Right renal pelvis (tissue), 4 donors: ENCODE measurements at places on chromosomes 13 and 19.

DNA sequence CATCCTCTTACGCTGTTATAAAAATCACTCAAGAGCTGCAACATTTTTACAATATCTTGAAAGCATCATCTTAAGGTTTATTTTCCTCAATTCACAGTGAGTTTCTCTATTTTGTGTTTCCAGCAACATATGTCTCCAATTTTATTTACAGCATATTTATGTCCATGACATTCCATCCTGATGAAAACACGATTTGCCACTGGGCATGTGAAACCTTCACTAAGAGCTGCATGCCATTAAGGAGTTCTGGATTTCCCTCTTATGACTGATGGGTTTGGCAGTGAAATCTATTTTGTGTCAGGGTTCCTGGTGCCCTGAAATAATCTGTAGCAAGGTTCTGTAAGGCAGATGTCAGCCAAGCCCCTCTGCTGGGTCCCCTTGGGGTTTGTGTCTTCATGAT, 527.6 kb upstream of the KLF12 start:
- DNase-seq, result no peak

DNA sequence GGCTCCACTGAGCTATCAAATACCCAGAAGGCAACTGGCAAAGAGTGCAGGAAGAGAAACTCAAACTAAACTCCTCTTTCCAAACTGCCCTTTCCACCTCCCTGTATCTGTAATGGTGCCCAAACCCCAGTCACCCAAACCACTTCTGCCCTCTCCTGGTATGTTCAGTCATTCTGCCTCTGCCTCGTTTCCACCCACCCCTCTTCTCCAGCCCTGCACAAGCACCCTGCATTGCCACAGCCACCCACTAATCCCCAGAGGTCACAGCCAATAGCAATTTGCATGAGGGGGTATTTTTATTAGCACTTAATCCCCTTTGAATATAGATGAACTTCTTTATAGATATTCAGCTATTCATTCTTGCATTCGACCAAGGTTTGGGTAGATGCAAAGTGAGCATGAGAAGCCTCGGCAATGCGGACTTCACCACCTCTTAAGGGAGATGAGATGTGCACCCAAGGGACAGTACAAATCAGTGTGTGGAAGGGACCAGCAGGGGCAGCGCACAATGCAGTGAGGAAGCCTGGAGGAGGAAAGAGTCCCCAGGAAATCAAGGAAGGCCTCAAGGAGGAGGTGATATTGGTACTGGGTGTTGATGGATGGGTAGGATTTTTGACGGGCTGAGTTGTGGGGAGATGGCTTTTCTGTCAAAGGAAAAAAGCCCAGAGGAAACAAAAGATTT, 12.4 kb downstream of the TMEM272 start:
- DNase-seq, result no peak

- no peak for DNase-seq
These were observed 66.5 kb downstream of the CCDC70 start for GRCh38 chr13:51928231-51928630.

- DNase-seq, result no peak
These were observed 23.3 kb downstream of the COMMD6 start for GRCh38 chr13:75514080-75514995.

- no peak for DNase-seq
These were observed 175.7 kb downstream of the KDM4B start for GRCh38 chr19:5144545-5145179.

DNA sequence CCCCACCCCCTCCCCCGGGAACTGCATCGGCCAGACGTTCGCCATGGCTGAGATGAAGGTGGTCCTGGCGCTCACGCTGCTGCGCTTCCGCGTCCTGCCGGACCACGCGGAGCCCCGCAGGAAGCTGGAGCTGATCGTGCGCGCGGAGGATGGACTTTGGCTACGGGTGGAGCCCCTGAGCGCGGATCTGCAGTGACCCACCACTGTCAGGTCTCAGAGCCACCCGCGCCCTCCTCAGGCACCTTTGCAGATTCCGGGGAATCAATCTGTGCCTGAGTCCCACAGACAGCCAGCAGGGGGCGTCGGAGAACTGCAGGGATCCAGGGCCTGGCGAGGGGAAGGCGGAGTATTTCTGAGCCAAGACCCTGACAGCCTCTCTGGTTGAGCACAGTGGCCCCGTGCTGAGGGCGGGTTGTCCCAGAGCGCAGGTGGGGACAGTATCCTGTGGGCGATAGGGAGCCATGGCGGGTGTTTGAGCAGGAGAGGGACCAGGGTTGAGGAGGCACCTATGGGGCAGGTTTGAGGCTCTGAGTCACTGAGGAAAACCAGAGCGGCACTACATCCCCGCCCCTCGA, 30.4 kb upstream of the CYP4F8 start:
- peak; percentile 68 for DNase-seq

DNA sequence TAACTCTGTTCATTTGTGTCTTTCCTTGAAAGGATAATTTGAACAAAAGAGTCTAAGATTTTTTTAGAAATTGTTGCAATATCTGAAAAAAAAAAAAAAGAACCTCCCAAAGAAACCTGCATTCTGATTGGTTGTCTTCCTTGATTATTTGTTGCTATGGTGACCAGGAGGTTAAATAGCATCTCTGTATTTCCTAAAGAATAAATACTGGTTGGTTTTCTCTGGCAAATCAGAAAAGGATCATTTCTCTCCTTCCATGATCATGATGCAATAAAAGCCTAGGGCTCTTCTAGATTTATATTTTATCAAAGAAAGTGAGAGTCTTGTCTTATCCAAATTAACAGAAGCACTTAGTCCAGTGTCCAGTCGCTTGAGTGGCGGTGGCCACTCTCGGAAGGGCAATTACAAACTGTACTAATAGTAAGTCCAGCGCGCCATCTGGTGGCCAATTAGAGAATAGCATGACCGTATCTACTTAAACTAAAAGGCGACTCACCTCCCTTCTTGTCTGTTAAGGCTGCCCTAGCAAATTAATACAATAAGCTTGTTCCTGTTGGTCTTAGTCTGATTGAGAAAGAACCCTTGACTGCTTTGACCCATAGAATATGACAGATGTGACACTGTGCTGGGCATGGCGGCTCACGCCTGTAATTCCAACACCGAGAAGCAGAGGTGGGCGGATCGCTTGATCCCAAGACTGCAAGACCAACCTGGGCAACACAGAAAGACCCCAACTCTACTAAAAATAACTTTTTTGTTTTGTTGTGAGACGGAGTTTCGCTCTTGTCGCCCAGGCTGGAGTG, 47.0 kb upstream of the PNMA8B start:
- peak; percentile 78 for DNase-seq

- DNase-seq, result no peak
These were observed 8.8 kb upstream of the CACNG6 start for GRCh38 chr19:53982611-53983010.

DNA sequence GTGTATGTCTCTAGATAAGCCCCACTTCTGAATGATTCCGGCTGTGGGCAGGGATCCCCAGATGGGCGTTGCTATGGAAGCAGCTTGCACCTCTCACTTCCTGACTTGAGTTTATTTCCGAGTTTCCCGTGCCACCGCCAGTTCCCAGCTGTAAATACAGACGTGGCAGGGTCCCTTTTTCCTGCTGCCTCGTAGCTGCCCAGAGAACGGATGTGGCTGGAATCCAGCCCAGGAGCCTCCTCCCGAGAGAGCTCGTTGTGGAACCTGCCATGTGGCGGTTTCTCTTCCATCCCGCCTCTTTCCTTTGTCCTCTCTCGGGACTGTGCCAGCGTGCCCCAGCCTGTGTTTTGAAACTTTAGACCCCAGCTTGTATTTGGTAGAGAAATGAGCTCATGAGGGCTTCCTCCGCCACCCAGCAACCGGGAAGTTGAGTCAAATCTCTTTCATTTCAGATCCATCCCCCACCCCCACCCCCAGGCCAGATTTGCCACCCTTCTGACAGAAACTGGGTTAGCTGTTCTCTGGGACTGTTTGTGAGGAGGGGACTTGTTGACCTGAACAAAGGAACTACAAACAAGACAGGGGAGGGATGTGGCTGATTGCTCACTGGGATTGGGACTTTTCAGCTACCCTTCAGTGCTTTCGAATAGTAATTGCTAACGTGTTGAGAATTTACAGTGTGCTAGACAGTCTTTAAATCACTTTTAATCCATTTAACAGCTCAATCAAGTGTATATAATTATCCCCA, 96.6 kb downstream of the SIPA1L3 start:
- DNase-seq, result peak; percentile 60

DNA sequence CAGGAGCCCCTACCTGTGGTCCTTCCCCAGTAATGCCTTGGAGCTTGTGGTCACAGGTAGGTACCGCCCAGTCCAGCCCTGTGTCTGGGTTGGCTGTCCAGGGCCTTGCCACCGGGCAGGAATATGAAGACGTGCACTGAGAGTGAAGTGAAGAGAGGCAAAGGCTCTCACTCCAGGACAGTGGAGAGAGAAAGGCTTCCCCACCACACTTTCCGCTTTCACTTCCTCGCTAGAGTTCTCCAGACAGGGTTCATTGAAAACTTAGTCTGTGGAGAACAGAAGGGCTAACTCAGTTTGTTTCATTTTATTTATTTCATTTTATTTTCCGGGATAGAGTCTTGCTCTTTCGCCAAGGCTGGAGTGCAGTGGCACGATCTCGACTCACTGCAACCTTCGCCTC, 14.2 kb downstream of the FCAR start:
- no peak for DNase-seq

- no peak for DNase-seq
These were observed 539 bp downstream of the ZNF554 start for GRCh38 chr19:2820112-2820702.

DNA sequence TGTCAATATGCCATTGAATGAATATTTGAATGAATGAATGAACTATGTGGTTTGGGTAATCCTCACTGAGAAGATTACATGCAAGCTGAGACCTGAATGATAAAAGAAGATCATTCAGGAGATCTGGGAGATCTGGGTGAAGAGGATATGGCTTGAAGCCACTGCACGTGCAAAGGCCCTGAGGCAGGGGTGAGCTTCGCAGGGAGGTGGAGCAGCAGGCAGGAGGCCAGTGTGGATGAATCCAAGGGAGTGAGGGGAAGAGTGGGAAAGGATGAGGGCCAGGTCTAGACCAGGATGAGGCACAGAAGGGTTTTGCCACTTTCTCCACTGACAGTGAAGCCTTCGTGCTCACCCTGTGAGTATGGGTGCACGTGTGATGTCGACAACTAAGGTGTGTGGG, 49.9 kb downstream of the ERICH4 start:
- no peak for DNase-seq

- no peak for DNase-seq
These were observed 5.3 kb upstream of the PTPRS start for GRCh38 chr19:5345895-5346386.

- DNase-seq, result no peak
These were observed 519 bp downstream of the ZNF551 start for GRCh38 chr19:57682226-57682766.

DNA sequence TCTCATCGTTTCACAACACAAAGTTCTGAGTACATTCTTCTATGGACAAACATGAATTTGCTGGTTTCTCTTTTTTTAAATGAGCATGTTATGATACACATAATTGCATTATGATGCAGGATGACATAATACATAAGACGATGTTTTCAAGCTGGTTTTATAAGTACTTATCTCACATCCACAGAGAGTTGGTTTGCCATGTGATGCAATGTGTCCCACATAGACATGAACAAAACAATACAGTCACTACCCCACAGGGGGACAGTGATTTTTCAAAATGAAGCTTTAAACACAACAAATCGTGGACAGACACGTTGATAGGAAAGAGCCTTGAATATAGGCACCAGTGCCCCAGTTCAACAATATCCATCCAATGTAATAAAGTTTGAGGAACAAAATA, 447.1 kb downstream of the KLF12 start:
- no peak for DNase-seq

- DNase-seq, result no peak
These were observed 24.2 kb upstream of the SLC46A3 start for GRCh38 chr13:28743020-28743419.

GRCh38 chr19:5125797-5126497, 157.0 kb downstream of the KDM4B start:
- DNase-seq, result no peak

- DNase-seq, result no peak
These were observed 65.8 kb downstream of the FREM2 start for GRCh38 chr13:38752686-38753085.

- DNase-seq, result no peak
These were observed 5.2 kb downstream of the MIER2 start for GRCh38 chr19:339262-339887.

GRCh38 chr19:38852231-38853044, 2.7 kb upstream of the HNRNPL start:
- no peak for DNase-seq

- no peak for DNase-seq
These were observed 70.8 kb upstream of the GPR12 start for GRCh38 chr13:26831336-26831908.

- no peak for DNase-seq
These were observed 5.3 kb upstream of the CSNK1G2 start for GRCh38 chr19:1935484-1936208.

GRCh38 chr13:30918662-30919405, 12.8 kb downstream of the MEDAG start:
- DNase-seq, result no peak

- no peak for DNase-seq
These were observed 1.6 kb upstream of the TIMM13 start for GRCh38 chr19:2428756-2429711.

DNA sequence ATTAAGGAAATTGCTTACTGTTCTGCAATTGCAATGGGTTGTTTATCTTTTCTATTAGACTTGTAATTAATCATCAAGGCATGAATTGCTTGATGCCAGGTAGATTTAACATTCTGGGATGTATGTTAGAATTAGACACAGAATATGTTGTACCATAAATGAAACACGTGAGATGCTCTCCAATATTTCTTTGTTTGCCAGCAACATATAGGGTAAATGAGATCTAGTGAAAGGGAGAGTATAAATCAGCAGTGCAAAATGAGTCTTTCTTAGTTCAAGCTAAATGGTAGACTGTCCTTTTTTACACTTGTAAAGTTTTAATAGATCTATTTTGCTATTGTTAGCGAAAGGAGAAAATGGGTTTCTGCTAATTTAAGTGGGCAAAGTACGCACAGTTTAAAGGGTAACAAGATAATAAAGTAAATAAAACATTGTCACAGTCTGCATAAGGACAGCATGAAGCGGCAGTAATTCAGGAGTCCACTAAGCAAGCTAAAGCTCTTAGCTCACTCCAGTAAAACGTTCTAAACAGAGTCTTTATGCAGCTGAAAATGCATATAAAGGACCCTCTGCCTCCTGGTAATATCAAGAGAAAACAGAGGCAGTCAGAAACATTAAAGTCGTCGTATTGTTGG, 1137.1 kb downstream of the OLFM4 start:
- no peak for DNase-seq

DNA sequence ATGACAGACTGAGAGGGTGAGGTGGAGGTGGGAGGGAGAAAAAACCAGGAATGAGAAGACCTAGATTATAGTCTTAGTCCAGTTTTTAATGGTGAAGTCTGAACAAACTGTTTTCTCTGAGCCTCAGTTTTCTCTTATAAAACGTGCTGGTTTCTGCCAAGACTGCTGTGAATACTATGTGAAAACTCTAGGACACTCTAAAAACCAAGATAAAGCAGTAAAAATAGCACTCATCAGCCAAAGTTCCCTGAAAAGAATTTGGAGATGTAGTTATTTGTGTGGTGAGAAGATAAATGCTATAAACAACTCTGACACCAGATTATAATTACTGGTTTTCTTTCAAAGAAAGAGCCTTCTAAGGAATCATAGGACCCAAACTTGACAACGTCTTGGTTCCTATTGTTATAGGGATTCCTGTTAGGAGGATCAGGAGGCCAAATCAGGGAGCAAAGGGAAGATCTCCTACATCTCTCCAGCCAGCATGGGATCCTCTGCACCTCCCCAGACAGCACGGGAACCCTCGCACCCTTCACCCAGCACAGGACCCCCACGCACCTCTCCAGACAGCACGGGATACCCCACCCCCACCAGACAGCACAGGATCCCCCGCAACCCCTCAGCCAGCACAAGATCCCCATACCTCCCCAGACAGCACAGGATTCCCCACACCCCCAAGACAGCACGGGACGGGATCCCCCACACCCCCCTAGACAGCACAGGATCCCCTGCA, 130.2 kb downstream of the MIPEP start:
- DNase-seq, result no peak
